ENCODE measurements at places on chromosomes 5 and 9.

DNA sequence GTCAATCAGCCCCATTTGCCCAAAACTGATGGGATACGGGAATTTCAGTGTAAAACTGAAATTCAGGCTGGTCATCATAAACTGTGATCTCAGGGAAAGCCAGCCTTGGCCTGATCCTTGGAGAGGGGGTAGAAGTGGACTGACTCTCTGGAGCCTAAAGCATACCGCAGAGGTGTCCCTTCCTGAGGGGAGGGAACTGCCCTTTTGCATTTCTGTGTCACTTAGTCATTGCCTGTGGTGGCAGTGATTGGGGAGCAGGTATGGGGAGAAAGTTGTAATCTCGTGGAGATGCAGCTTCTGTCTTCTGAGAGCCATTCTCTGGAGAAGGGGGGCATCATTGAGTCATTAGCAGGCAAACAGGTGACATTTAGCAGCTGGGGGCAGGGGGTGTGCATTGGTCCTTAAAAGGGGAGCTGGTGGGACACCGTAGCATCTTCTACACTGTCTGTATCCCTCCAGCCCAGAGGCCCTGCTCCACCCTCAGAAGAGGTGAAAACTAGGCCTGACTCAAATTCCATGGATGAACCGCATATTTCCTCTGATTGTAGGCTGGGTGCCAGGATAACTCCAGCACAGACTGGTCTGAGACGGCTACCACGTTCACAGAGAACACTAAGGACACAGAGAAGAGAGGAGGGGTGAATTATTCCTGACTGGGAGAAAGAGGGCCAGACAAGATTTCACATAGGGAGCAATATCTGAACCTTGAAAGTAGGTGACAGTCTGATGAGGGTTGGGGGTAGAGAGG, 143.3 kb downstream of the SEC61B start:
- DNase-seq, result no peak

DNA sequence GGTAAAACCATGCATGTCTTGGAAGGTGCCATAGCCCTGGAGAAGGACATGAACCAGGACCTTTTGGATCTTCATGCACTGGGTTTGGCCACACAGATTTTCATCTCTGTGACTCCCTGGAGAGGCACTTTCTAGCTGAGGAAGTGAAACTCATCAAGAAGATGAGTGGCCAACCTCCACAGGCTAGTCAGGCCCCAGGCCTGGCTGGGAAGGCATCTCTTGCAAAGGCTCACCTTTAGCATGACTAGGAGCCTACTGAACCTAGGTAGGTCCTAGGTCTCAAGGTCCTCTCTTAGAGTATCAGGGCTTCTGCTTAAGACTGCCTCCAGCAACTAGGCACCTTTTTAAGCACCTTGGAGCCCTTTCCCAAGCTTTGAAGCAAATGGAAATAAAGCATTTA, 1448.7 kb upstream of the ACO1 start:
- DNase-seq, result no peak

GRCh38 chr9:76651119-76651705, 113.0 kb upstream of the PCA3 start:
- no peak for DNase-seq

GRCh38 chr5:178988436-178989220, 6.5 kb downstream of the GRM6 start:
- no peak for DNase-seq

- no peak for DNase-seq
These were observed 194.8 kb downstream of the PDZD2 start for GRCh38 chr5:31833710-31834109.

DNA sequence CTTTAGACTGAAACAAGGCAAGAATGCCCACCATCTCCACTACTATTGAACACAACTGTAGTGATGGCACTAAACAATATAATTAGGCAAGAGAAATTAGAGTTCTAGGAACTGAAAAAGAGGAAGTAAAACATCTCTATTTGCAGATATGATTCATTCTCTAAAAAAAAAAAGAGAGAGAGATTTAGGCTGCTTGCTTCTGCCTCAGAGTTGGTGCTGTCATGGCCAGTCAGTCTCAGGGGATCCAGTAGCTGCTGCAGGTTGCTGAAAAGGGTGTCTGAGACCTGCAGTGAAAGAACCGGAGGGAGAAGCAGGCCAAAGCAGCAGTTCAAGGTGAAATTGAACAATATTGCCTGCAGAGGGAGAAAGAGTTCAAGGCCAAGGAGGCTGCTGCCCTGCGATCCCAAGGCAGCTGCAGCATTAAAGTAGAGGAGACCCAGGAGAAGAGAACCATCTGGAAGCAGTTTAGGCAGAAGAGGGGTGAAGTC, 72.5 kb downstream of the AP3B1 start:
- DNase-seq, result peak; percentile 37

- DNase-seq, result no peak
These were observed 66.2 kb downstream of the FOXD1 start for GRCh38 chr5:73382401-73382740.

- no peak for DNase-seq
These were observed 255.0 kb downstream of the SH3GL2 start for GRCh38 chr9:17833846-17834245.

Data from GF-D8 (cell line).